ENCODE measurements at places on chromosomes 1 and 21. TPM values are rescaled to one million over a fixed set of nuclear protein-coding genes. Genes with fewer than 3 reads are reported as not detected.

GRCh38 chr1:50453266-50453665 lies 30.0 kb upstream of the DMRTA2 start:
- no peak for DNase-seq

- DNase-seq = no peak
These were observed 39.6 kb upstream of the VN1R5 start for GRCh38 chr1:247216261-247216660.

- DNase-seq = no peak
These were observed 1.2 kb upstream of the PADI2 start for GRCh38 chr1:17120481-17120877.

GRCh38 chr1:206117151-206117948 lies at the start of gene AVPR1B:
Gene AVPR1B (minus strand): TSS chr1:206117388. CDS start chr1:206116890, 498 bp downstream.
- no peak for DNase-seq

SYDE2 gene
- total RNA-seq = 20.7 TPM

NR5A2 gene
- 1.6 TPM for total RNA-seq

DNA sequence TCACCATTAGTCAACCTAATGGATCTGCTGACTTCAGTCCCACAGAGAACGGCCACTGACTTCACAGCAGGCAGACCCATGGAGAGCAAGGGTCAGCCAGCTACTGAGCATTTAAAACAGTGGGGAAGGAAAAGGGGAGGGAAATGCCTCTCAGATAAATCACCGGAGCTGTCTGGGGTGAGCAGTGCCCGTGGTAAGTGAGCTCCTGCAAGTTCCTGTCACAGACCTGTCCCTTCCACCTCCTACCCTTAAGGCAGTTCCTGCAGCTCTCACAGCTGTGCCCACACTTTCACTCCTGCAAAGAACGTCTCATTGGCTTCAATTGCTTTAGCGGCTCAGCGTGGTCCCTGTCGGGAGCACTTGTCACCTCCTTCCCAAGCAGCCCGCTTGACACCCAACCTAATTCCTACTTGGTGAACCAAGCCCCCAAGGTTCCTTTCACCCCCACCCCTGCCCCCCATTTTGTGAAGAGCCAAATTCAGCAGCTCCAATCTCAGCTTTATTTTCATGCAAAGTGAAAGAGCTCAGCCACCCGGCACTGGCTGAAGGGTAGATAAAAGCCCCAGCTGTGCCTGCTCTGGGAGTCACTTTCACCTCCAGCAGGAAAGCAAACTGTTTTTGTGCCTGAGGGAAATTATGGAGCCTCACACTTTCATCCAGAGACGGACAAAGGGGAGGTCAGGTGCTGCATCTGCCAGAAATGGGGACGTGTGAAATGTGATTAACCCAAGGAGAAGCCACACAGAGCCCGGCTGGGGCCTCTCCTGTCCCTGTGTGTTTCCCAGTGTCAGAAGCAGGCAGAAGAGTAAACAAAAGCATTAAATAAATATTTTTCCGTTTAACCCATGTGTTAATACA lies 306.2 kb downstream of the TTLL7 start:
- DNase-seq = no peak

PTAFR gene
- 2.7 TPM for total RNA-seq

- no peak for DNase-seq
These were observed 7.7 kb upstream of the ECE1 start for GRCh38 chr1:21297975-21298374.

DNA sequence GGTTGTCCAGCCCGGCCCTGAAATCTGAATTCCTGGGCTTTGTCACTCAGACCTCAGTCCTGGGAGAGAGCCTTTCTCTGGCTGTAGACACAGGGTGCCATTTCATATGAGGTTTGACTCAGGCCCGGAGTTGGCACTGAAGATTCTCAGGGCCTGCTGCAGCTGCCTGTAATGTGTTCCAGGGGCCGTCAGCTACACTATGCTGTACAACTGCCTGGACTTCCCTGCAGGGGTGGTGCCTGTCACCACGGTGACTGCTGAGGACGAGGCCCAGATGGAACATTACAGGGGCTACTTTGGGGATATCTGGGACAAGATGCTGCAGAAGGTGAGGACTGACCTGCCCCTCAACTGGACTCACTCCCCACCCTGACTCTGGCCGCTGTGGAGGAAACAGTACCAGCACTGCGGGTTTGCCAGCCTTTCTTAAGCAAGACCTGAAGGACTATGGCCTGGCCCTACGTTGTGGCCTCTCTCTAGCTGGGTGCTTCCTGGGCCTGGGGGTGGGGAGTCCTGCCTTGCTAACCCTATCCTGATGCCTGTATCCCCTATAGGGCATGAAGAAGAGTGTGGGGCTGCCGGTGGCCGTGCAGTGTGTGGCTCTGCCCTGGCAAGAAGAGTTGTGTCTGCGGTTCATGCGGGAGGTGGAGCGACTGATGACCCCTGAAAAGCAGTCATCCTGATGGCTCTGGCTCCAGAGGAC lies 18.9 kb downstream of the FAAH start:
- DNase-seq = no peak

LAMB3 gene
- total RNA-seq = 5.9 TPM

DNA sequence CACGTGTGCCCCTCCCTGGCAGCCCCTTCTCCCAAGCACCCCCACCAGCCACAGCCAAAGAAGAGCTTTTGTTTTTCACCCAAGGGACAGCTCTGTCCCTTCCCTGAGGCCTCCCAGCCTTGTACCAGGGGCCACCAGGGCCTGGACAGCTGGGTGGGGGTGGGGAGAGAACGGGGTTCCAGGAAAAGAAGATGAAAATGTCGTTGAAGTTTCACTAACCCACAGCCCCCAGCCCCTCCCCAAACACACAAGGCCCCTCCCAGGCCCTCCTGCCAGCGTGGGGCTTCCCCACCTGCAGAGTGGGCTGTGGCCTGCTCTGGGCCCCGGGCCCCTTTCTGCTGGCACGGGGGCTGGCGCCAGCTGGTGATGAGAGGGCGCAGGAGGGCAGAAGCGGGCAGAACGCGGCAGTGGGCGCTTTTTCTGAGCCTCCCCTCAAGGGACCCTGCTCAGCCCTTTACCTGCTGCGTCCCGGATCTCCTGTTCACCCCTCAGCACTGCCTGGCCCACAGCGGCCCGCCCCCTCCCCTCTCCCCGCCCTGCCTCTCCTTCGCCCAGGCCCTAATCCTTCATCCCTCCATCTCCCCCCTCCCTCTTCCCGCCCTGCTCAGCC lies 5.5 kb upstream of the ANKRD65 start:
- DNase-seq = no peak

- DNase-seq = peak; percentile 68
These were observed 596 bp downstream of the CD247 start for GRCh38 chr1:167517535-167518330.

- DNase-seq = no peak
These were observed 172.5 kb downstream of the CTH start for GRCh38 chr1:70583522-70583921.

DNA sequence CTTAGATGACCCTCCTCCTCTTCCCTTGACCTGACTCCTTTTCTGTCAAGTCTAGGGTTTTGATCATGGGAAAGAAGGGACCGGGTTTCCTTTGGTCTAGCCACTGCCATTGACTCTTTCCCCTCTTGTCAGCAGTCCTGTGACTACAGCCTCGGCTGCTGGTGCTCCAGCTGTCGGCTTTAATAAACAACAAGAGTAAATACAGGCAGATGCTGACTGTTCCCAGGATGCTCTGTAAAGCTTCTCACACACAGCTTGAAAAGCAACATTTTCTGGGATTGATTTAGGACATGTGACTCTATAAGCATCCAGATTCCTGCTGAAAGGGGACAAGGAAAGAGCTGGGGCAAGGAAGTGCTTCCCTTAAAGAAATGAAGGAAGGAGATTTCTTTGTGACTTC lies 53.5 kb upstream of the CTTNBP2NL start:
- no peak for DNase-seq

S100A7 gene
- total RNA-seq = not detected

DNA sequence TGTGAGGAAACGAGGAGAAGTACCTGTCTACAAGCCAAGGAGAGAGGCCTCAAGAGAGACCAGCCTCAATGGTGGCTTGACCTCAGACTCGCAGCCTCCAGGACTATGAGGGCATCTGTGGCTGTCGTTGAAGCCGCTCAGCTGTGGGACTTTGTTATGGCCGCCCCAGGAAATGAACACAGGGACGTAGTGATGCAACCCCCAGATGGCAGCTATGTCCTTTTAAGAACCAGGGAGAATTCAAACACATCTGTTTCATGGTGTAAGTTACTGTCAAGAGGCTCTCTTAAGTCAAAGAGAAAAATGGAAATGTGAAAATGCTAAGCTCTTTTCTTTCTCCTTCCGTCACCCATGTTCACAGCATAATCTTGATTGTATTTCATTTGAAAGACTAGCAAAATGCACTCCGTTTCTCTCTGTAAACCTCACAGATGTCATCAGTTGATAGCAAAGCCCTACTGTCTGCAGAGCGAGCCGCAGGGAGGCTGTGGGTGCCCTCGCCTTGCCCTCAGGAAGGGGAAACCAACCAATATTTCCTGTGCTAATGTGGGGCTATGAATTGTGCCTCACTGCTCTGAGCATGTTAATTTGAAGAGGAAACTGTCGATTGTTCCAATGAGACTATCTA lies 21.3 kb downstream of the UBASH3A start:
- no peak for DNase-seq

DNA sequence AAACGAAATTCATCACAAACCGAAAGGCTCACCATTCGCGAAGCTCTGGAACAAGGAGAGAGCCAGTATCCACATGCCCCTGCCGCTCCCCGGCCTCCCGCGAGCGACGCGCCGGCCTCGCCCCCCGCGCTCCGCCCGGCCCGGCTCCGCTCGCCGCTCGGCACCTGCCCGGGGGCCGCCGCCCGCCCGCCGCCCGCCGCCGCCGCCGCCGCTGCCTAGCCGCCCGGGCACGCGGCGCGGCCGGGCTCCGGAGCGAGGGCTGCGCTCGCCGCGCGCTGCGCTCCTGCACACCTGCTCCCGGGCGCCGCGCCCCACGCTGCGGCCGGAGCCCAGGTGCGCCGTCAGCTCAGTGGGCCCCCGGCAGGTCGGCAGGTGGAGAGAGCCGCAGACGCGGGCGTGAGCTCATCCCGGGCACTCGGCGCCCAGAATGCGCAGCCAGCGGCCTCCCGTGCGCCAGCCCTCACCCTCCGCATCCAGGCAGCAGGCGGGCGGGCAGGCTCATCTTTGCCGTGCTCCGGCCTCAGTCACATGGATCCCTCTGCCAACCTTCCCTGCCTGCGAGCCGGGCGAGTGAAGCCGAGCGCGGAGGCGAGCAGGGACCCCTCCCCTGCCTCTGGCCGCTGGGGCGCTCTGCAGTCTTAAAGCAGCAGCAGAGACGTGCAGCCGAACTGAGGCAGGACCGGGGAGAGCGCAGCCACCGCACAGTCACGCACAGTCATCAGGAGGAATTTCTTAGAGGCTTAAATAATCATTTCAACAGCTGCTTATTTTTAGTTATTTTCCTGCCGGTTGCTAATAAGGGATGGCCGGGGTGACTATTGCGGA lies at the start of gene DSCAM:
DSCAM (minus strand) TSS at position 572 of the 825 bp plus-strand sequence; CDS start at position 75, 497 bp downstream.
- DNase-seq = no peak

SPRR2D gene
- total RNA-seq = not detected

DNA sequence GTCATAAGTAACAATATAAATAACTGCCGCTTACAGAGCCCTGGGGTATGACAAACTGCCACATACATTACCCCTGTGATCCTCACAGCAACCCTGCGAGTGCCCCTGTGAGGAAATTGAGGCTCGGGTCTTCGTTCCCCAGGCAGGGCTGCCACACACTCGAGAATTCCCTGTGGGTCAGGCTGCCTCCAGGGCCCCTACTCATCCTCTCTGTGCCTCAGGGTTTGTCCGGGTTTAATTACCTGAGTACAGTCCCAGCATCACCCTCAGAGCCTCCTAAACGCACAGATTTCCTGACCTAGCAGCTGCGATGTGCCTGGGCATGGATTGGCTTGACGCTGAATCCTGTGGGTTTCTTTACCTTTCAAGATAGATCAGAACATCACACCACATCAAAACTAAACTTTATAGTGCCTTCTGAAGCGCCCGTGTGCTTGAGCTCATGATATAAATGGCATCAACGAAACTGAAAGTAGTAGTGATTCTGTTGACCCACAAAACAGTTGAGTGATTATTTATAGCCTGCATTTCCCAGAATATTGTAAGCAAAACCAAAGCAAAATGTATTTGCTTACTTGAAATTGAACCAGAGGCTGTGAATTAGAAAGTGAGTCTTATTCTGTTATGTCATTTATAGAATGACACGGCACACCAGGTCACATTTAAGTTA lies 14.0 kb downstream of the SLC37A1 start:
- no peak for DNase-seq

DNA sequence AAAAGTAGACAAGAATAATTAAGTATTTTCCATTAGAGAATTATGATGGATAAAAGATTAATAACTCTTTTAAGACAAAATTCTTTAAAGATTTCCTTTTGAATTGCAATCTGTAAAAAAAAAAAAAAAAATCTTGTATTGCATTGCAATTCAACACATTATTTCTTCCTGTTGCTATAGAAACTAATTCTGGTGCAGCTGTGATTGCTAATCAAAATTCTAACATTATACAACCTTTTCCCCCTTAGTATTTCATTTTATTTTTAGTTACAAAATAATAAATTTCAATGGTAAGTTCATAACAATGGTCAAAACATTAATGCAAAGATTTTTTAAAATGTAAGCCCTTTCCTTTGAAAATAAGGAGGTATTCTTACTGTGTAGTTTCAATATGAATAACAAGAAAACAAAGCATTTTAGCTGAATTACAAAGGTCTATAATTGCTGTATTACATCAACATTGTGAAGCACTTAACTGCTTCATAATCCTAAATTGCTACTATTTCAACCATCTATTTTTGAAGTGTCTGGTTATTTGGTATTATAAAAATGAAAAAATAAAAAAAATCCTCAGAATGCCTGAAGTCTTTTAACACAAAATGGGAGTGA lies 135.0 kb downstream of the SYT14 start:
- no peak for DNase-seq

ATP5PO gene
- 886 TPM for total RNA-seq

DNA sequence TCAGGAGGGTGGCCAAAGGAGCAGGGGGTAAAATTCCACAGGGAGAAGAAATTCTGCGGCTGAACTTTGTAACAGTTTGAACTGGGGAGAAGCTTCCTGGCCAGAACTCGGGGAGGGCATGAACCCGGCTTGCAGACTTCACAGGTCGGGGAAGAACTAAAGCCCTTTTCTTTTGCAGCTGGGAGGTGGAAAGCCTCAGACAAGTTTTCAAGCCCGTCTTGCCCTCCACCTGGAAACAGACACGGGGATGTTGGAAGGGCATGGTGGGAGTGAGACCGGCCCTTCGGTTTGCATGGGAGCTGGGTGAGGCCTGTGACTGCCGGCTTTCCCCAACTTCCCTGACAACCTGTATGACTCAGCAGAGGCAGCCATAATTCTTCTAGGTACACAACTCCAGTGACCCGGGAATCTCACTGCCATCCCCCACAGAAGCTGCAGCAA lies 11.3 kb downstream of the THEM4 start:
- no peak for DNase-seq

GBP6 gene
- total RNA-seq = 0.14 TPM

DNA sequence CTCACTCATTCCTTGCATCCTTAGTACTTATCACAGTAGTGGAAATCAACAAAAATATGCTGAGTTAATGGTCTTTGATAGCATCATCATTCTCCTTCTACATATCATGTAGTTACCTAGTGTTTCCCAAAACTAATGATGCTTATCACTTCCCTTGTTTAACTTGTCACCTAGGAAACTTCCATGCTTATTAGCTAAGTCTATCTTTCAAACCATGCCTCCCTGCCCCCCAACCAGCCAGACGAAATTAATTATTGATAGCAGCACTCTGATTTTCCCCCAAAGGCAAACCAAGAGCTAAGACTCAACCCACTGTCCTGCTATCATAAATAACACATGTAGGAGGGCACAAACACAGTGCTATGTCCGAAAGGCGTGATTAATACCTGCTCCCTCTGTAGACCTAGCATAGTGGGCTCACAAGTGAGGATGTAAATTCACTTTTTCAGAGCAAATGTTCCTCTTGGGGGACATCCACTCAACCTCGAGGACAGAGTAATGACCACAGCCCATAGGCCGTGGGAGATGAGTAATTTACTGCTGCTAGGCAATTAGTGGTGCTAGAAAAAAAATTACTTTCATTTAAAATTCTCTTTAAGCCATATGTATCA lies 25.8 kb upstream of the LPAR3 start:
- DNase-seq = no peak
